A172 (cell line): ENCODE measurements at places on chromosomes 12 and 14. TPM values are rescaled to one million over a fixed set of nuclear protein-coding genes. Genes with fewer than 3 reads are reported as not detected.

PAX9 gene
- total RNA-seq, result not detected in 2 replicates

LRTM2 gene
- not detected in 2 replicates for total RNA-seq

GSG1 gene
- 1.6 and 2.6 TPM in 2 replicates for total RNA-seq

TMEM117 gene
- total RNA-seq, result 9.1 and 12.2 TPM in 2 replicates

SERPINA1 gene
- total RNA-seq, result 0.78 and 1.2 TPM in 2 replicates

CHURC1 gene
- total RNA-seq, result 31.0 and 32.6 TPM in 2 replicates

GDF3 gene
- total RNA-seq, result not detected in 2 replicates

DLGAP5 gene
- 49.8 and 58.4 TPM in 2 replicates for total RNA-seq

- no peak for DNase-seq
Observed at GRCh38 chr12:88308825-88309224, 166.7 kb downstream of the TMTC3 start.

DNA sequence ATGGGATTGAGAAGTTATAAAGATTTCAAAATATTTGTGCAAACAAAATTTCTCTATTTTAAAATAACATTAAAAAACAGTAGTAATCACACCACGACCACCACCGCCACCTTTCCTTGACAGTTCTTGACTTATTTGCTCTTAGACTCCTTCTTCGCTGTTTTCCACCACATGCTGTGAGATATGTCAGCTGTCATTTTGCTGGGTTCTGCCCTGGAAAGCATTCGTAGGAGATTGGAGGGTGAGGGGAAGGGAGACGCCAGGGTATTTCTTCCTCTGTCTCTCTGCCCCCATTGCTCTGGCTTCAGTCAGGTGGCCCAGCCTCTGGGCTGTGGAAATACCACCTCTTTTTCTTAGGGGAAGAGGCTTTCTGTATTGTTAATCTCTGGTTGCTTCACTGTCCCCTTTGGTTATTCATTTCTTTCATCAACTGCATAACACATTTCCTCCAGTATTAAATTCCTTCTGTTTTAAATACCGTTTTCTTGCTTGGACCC is 186.2 kb downstream of the NEDD1 start:
- no peak for DNase-seq

- DNase-seq, result no peak
Observed at GRCh38 chr14:70422538-70422937, 5.6 kb upstream of the SYNJ2BP start.

DNA sequence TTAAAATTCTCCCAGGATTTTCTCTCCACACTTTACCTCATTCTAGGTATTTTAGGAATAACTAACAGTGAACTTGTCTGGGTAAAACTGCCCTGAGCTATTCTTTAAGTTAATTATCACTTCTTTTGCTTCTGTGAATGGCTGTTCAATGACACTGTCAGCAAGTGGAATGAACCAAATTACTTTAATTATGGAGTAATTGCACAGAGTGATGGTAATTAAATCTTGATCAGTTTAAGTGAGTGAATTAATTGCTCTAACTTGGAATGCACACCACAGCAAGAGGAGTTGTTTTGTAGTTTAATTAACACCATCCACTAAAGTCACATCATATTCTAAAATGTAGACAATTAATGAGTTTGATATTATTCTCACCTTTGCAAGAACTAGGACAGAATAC is 36.2 kb upstream of the TMEM260 start:
- DNase-seq, result no peak

- DNase-seq, result no peak
Observed at GRCh38 chr14:75970989-75971388, 10.8 kb downstream of the TGFB3 start.

DNA sequence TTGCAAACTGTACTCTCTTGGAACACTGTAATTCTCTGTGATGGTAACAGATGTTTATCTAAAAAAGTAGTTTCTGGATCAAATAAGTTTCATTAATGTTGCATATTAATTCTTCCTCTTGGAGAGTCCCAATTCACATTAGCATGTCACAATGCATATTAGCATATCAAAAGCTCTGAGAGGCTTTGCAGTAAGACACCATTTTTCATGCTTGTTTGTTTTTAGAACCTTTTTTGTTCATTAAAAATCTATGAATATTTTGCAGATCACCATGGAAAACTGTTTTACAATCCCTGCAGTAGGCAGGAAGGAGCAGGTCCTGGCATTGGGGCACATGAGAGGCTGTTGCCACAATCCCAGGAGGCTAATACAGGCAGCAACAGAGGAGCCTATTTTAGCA is 180.7 kb downstream of the KCNH5 start:
- no peak for DNase-seq

DNA sequence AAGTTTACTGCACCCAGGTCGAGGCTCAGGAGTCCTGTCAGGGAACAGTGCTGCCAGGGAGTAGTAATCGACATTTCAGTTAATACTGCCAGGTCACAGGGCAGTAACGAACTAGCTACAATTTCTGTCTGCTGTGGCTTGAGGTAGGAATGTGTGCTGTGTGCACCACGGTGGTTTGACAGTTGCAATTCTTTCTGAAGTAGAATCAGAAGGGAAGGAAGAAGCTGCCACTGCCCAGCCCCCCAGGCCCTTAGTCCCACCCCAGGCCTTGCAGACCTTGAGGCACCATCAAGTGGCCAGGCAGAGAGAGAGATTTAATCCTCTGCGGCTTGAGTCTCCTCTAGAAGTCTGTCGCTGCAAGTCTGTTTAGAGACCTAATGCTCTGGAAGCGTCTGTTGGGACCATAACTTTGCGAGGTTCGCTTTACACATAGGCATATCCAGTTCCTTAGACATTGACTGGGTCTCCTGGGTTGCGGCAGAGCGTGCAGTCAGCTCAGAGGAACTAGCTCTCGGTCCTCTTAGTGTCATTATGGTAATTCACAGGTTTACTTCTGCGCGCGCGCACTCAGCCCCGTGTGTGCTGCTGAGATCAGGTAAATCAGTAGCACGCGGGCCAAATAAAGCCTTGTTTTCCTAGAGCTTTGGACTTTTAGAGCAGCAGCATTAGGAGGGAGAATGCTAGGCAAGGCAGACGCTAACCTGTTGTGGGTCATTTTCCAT is 9.8 kb downstream of the NKX2-1 start:
- no peak for DNase-seq

- DNase-seq, result peak; percentile 31
Observed at GRCh38 chr14:67583711-67584644, 16.1 kb downstream of the PIGH start.

GRCh38 chr12:11307143-11307542 is 3.1 kb downstream of the PRB4 start:
- no peak for DNase-seq

DNA sequence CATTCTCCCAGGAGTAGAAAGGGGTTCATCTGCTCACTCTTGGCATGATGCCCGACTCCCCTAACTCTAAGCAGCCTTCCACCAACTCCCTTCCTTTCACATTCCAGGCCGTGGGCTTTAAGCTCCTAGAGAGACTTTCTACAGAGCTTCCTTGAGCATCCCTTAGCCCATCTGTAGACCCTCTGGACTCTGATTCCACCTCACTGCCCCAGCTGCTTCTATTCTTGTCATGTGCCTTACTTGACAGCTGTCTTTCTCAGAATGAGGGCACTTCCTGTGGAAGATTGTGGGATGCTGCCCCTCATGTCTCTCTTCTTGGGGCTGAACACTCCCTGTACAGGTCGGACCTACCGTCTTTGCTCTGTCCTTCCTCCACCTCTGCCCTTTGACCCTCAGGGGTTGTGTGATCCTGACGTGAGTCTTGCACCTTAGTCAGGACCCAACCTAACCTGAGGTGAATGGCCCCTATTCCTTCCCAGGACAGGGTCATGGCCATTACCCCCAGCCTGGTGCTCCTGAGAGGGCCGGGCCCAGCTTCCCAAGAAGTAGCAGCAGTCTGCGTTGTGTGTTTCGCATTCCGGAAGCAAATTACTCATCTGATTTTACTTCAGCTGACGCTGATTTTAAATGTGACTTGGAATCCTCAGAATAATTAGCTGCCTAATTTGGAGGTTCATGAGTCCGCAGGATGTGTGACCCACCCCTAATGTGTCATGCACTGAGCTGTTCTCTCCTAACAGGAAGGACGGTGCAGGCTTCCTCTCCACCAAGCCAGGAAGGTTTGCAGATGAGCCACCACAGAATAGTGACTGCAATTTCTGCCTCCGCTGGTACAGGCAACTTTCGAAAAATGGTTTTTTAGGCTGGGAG is 2.7 kb upstream of the GALNT6 start:
- DNase-seq, result peak; percentile 91

DNA sequence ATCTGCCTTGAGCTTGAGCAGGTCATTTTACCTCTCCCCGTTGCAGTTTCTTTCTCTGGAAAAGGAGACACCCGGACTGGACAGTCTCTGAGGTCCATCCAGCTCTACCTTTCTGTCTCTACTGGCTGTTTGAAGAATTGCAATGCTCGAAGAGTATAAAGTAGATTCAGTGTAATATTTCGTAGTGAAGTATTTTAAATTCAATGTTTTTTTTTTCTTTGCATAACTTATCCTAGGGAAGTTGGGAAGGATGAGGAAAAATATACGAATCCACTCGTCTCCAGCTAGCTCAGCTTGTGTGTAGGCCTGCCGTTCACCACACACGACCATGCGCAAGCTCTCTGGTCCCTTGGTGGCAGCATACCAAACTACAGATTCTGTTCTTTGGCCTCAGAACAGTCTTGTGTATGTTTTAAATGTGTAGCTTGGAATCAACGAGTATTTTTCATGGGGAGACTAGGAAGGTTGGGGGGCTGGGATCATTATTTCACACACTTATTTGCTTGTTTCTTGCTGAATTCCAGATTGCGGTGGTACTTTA is 307.9 kb downstream of the CACNA1C start:
- no peak for DNase-seq

DNA sequence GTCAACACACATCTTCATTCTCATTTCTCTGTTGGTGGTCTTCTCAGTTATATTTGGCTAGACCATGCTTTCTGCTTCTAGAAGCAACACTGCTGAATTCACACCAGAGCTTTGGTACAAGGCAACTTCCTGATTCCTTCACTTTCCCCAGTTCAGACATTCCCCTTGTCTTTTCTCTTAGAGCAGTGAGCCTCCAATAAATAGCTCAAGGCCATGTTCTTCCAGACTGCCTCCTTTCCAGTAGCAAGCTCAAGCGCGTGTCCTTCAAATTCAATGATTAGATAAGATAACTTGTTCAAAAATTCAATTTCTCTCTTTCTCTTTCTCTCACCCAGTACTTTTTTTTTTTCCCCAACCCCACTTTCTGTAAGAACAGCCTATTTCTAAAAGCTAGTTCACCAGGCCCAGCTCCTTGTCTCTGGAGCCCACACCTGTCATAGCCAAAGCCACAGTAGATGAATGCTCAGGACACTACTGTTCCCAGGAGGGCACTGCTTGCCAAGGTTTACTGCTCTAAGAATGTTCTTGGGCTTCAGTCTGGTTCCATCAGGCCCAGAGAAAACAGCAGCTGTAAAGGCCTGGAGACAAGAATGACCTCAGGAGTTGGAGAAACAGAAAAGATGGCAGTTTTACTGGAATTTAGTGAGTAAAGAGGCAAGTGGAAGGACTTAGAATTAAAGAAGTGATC is 17.7 kb downstream of the TBK1 start:
- DNase-seq, result no peak

GRCh38 chr12:88529531-88530488 is 50.5 kb downstream of the KITLG start:
- DNase-seq, result no peak

- DNase-seq, result no peak
Observed at GRCh38 chr14:60655898-60656685, 6.8 kb upstream of the SIX1 start.

DNA sequence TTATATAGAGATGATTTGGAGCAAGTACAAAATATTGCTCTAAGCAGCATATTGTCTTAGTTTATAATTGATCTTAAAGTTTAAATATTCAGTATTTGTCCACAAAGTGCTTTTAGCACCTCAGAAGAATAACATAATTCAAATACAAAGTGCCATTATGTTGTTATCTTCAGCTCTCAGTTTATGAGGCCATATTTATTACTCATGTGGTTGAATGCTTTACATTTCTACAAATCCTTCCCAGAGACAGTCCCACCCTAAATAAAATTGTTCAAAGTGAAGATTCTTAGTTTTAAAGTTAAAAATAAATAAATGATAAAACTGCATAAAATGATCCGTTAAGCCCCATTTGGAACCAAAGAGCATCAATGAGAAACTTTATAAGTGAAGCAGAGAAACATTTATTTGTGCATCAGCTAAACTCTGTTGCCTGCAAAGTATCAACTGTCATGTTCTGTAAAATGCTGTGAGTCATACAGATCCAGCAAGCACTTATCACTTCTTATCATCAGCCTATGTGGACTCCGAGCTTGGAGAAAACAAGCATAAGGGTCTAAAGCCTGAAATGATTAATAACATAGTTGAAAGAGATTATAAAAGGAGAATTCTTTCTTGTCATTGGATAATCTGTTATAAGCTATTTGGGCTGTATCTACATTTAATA is 218.9 kb downstream of the ADAMTS20 start:
- peak; percentile 46 for DNase-seq

- no peak for DNase-seq
Observed at GRCh38 chr12:94053676-94054075, 94.7 kb upstream of the PLXNC1 start.

- peak; percentile 1 for DNase-seq
Observed at GRCh38 chr14:42163136-42163535, 556.5 kb downstream of the LRFN5 start.

- DNase-seq, result no peak
Observed at GRCh38 chr12:26520869-26521268, 312.1 kb downstream of the ITPR2 start.

DNA sequence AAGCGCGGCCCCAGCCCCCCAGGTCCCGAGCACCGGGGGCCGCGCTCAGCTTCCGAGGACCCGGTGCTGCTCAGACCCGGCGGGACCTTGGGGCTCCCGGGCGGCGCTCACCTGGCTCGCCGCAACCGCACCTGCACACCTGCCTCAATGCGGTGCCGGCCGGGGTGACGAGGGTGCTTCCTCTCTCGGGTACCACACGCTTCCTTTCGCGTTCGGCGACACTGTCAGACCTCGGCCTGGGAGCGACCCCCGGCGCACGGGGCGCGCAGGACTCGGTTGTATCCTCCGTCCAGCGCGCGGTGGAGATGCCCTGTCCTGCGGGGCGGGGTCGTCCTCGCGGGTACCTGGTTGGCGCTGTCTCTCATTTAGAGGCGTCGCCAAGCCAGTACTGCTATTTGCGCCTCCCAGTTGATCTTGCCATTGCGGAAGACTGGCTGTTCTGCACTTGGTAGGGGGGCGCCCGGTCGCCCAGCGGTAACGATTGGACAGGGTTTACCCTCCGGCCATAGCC is 718 bp downstream of the PACS2 start:
- no peak for DNase-seq
